Effector memory CD8-positive, alpha-beta T cell (primary cell): ENCODE measurements at places on chromosomes 3 and 15.

DNA sequence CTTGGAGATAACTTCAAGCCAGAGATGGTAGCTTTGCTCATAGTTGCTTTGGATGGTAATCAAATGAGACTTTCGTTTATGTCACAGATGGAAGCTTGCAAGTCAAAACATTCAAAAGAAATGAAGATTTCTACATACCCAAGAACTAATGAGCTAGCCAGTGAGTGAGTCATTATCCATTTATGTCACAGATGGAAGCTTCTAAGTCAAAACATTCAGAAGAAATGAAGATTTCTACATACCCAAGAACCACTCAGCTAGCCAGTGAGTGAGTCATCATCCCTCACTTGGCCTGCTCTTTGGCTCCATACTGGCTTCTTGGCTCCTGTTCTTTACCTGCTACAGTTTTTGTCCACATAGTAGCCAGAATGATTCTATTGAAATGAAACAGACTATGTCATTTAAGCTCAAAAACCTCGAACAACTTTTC lies 559.8 kb upstream of the CBLB start:
- no peak for DNase-seq
- H3K27ac ChIP-seq, result no peak overlapping the region
- no peaks in the 10 kb centered on the region for H3K27me3 ChIP-seq
- H3K36me3 ChIP-seq, result no peaks in the 10 kb centered on the region
- peaks cover 4% of the 10 kb centered on the region for H3K4me1 ChIP-seq

GRCh38 chr3:178388473-178388872 lies 147.8 kb upstream of the KCNMB2 start:
- no peak overlapping the region for H3K4me3 ChIP-seq
- DNase-seq, result no peak
- peaks cover 23% of the 10 kb centered on the region for H3K27me3 ChIP-seq
- no peaks in the 10 kb centered on the region for H3K36me3 ChIP-seq
- no peak overlapping the region for H3K27ac ChIP-seq

DNA sequence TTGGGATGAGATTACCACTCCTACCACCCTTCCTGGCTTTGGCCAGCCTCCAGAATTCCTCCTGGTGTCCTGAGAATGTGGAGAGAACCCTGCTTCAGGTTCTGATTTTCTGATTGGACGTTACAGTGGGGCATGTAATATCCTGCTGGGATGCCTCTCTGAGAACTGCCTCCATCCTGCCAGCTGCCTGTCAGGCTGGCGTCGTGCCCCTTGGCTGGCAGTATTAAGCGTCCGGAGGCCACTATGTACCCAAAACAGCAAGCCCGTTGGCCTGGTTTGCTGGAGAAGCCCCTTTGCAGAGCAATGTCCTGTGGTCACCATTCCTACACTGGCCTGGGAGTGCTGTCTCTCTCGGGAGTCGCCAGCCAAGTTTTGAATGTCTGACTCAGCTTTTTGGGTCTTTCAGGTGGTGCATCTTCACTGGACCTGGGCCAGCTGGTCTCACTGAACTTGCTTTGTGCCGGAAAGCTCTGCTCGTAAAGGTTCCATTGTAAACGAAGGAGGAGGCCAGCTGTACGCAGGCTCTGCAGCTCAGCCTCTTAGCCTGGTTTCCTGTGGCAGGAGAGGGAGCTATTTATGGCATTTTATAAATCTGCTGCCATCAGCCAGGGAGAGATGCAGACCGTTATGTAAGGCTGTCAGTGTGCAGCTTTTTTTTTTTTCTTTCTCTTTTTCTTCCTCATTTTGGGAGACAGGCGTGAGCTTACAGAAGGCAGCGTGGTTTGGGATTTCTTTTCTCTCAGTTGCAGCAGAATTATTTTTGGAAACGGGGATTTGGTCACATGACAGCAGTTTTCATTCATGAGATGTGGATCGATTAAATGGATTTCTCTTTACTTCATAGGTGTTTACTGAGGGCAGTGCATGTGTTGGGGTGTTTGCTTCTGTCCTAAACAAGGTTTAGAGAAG lies 19.0 kb upstream of the TRAK1 start:
- peaks cover 25% of the 10 kb centered on the region for H3K4me1 ChIP-seq
- H3K27ac ChIP-seq, result no peak overlapping the region
- no peaks in the 10 kb centered on the region for H3K27me3 ChIP-seq

DNA sequence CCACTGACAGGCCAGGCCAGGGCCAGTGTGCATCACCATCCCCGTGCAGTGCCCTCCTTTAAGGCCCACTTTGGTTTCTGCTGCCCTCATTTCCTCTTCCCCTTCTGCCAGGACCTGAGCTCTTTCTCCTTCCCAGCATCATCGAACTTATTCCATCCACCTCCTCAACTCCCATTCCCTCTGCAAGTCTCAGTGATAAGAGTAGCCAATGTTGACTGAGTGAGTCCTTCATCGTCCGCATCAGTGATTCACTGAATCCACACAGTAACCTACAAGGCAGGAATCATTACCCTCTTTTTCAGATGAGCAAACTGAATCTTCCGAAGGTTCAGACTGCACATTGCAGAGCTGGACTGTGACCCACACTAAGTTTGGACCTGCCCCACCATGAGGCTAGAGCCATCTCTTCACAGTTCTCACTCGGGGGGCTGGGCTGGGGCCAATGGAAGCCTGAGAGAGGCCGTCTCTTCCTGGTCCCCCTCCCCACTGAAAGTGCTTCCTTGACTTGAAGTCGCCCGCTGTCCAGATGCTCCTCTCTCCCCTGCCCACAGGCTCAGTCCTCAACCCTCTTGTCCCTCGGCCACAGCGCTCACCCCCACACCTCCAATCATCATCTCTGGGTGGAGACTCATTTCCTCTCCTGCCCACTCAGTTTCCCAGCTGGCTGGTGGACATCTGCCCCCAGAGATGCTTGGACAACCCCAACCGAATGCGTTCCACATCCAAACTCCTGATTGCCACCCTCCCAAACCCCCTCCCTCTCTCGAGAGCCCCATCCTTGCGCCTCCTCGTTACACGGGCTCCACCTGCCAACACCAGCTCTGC lies 15.2 kb upstream of the ANPEP start:
- no peak for DNase-seq
- H3K4me3 ChIP-seq, result no peak overlapping the region
- peaks cover 20% of the 10 kb centered on the region for H3K36me3 ChIP-seq
- H3K27ac ChIP-seq, result no peak overlapping the region

- no peak overlapping the region for H3K27ac ChIP-seq
- H3K4me1 ChIP-seq, result no peaks in the 10 kb centered on the region
- DNase-seq, result no peak
- H3K4me3 ChIP-seq, result no peak overlapping the region
- no peaks in the 10 kb centered on the region for H3K27me3 ChIP-seq
These were observed 222.5 kb downstream of the NR2F2 start for GRCh38 chr15:96553006-96553405.

DNA sequence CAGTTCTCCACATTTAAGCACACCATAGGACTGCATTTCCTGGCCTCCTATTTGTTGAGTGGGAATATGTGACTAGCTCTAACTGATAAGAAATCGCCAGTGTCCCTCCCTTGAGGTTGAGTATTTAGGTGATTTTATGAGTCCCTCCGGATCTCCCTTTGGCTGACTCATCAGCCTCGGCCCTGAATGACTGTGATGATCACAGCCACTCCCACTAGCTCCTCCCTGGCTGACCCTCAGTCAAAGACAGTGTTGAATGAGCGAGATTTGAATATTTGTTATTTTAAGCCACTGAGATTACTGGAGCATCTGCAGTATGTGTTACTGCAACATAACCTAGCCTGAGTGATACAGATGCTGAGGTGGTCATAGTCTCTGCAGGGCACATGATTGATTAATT lies 515.3 kb downstream of the EPHB1 start:
- no peaks in the 10 kb centered on the region for H3K4me1 ChIP-seq
- no peaks in the 10 kb centered on the region for H3K27me3 ChIP-seq
- no peak for DNase-seq
- no peaks in the 10 kb centered on the region for H3K36me3 ChIP-seq
- no peak overlapping the region for H3K4me3 ChIP-seq

DNA sequence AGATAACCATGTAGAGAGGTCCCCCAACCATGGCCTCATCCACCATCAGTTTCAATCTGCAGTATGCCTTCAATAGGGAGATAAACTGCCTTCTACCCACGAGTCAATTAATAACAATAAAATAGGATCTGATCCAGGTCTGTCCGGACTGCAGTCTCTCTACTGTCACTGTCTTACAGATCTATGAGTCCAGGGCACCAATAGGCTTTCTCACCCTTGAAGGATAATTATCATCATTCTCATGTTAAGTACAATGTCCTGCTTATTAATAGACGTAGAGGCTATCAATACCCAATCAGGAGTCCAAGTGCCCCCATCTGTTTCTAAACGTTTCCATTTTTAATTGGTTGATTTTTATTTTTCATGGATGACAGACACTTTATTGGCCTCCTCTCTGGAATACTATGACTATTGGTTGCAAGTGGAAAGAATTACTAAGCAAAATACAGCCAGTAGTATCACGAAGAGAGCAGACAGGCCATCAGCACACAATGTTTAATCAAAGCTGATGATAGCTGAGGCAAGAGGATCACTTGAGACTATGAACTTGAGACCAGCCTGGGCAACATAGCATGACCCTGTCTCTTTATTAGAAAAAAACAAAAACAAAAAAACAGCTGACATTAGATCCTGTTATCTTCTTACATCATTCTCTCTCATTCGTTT lies 480.7 kb downstream of the MAGI1 start:
- DNase-seq, result no peak
- no peak overlapping the region for H3K27ac ChIP-seq

GRCh38 chr3:134317106-134317947 lies 56.9 kb downstream of the AMOTL2 start:
- H3K36me3 ChIP-seq, result no peaks in the 10 kb centered on the region
- H3K4me3 ChIP-seq, result no peak overlapping the region
- DNase-seq, result no peak
- H3K4me1 ChIP-seq, result peaks cover 2% of the 10 kb centered on the region
- no peak overlapping the region for H3K27ac ChIP-seq
